ENCODE measurements at places on chromosomes 7 and 10.

DNA sequence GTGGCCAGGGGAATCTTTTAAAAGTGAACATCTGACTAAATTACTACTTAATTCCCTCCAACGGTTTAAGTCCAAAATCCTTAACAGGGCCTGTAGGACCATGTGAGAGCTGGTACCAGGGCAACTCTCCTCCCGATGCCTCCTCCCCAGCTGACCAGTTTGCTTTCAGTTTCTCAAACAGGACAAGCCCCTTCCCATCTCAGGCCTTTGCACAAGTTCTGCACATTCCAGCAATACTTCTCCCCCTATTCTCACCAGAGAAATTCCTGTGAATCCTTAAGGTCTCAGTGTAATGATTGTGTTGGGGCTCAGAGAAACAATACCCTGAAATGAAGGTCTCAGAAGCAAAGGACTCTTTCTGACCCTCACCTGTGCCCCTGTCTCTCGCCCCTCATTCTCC is 8.0 kb upstream of the CALHM1 start:
- no peak for DNase-seq

DNA sequence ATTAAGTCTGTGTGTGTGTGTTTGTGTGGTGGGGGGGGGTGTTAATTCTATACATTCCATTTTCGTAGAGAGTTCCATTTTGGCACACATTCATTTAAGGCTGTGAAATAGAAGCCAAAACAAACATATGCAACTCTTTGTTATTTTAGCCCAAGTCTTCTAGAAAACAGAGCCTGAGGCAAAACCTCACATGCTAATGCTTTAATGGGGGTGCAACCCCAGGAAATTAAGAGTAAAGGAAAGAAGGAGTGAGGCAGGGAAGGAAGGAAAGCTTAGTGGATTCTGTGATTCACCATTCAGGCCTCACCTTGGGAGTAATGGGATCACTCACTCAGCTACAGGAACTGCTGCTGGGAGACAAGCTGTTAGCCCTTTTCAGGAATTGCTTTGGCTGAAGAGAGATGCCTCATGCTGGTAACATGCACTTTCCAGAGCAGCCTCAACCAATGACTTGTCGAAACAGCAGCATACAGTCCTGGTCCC is 73.0 kb upstream of the CTTNBP2 start:
- DNase-seq = no peak

DNA sequence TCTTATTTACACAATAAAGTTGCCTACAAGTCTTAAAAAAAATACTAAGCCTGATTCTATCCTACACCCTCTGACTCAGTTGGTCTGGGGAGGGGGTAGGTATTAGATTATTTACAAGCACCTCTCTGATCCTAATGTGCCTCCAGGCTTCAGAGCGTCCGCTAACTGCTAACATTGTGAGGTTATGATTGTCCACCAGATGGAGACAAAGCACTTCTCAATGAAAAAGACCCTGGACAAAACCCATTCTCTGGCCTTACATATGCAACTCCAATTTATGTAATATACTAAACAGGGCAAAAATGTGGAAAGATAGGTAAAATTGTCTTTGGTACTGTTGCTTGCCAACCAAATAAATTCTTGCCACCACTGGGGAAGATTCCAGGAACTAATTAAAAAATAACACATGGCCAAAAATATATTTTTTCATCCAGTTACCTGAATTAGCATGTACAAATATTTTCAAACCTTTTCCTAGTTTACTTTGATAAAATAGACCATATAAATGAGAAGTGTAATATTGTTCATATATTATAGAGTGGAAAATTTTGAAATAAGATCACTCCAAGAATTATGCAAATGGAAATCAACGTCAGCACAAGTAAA is 92.4 kb downstream of the KIF20B start:
- peak; percentile 50 for DNase-seq

DNA sequence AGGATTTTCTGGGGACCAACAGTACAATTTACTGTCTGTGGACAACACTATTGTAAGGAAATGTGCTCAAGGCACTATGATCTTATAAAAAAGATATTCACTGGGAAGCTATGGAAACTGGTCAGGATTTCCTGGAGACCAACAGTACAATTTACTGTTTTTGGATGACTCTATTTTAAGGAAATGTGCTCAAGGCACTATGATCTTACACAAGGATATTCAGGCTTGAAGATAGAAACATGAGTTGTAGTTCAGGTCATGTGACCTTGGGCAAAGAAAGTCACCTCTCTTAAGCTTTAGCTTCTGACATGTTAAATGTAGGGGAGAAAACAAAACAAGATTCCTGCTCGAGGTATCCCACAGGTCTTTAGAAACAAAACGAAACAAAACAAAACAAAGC is 1.7 kb upstream of the ITPRID1 start:
- DNase-seq = no peak
